ENCODE measurements at places on chromosomes 4 and X.

GRCh38 chr4:43485196-43485595, 592.7 kb downstream of the GRXCR1 start:
- no peak for DNase-seq

GRCh38 chr4:155762334-155762733, 3.5 kb downstream of the GUCY1B1 start:
- DNase-seq: no peak

GRCh38 chr4:87521319-87521718, 7.9 kb downstream of the SPARCL1 start:
- no peak for DNase-seq

- DNase-seq: no peak
These were observed 3.3 kb downstream of the KCND1 start for GRCh38 chrX:48968377-48968776.

DNA sequence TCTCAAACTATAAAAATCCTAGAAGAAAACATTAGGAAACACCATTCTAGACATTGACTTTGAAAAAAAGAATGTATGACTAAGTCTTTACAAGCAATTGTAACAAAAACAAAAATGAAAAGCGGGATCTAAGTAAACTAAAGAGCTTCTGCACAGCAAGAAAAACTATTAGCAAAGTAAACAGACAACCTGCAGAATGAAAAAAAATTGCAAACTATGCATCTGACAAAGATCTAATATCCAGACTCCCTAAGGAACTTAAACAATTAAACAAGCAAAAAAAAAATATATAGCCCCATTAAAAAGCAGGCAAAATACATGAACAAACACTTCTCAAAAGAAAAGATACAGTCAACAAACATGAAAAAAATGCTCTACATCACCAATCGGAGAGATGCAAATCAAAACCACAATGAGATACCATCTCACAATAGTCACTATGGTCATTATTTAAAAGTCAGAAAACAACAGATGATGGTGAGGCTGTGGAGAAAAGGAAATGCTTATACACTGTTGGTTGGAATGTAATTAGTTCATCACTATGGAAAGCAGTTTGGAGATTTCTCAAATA, 168.1 kb downstream of the EPHA5 start:
- DNase-seq: no peak

- no peak for DNase-seq
These were observed 38.2 kb downstream of the STARD8 start for GRCh38 chrX:68685685-68686084.

GRCh38 chr4:155811083-155811482, 52.3 kb downstream of the GUCY1B1 start:
- DNase-seq: no peak

DNA sequence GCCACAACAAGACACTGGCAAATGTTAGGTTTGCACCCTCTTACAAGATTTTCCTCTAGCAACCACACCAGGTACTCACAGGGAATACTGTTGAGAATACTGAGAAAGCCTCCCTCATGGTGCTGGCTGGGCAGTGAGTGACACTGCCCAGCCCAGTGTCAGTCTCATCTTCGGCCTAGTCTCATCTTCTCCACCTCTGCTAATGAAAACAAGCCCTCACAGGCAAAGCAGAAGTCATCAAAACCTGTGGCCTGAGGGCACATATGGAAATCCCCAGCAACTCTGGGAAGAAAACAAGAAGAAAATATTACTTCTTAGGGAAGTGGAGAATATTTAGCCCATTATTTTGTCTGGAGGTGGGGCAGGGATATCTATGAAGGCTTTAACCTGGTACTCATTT, 7.9 kb upstream of the ADAM29 start:
- no peak for DNase-seq

- no peak for DNase-seq
These were observed 431.8 kb upstream of the HTR2C start for GRCh38 chrX:114152130-114152529.

GRCh38 chrX:14017399-14017798, 12.3 kb downstream of the GEMIN8 start:
- DNase-seq: no peak

- DNase-seq: no peak
These were observed 78.8 kb upstream of the BCOR start for GRCh38 chrX:40176351-40177116.

GRCh38 chr4:26252349-26253025, 68.3 kb upstream of the RBPJ start:
- DNase-seq: no peak

DNA sequence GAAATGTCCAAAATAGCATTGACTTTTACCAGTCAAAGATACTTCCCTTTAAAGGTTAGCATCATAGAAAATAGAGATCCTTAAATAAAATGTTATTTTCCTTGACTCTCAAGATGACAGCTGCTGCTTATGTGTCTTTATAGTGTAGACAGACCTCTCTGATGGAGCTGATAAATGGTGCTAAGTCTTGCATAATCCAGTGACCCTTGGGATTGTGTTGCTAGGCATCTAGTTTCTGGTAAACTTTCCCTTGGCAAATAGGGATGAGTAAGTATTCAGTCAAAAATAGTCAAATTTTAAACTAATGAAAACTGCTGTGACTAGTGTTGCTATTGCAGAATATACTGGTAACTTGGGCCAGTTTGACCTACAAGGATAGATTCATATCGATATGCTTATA, 53.6 kb downstream of the MBNL3 start:
- DNase-seq: no peak

- no peak for DNase-seq
These were observed 152.2 kb downstream of the GRID2 start for GRCh38 chr4:92455951-92456350.

GRCh38 chr4:6972375-6972650, 62.7 kb downstream of the TBC1D14 start:
- DNase-seq: no peak

- no peak for DNase-seq
These were observed 74.1 kb upstream of the TMEM164 start for GRCh38 chrX:109928596-109929335.

DNA sequence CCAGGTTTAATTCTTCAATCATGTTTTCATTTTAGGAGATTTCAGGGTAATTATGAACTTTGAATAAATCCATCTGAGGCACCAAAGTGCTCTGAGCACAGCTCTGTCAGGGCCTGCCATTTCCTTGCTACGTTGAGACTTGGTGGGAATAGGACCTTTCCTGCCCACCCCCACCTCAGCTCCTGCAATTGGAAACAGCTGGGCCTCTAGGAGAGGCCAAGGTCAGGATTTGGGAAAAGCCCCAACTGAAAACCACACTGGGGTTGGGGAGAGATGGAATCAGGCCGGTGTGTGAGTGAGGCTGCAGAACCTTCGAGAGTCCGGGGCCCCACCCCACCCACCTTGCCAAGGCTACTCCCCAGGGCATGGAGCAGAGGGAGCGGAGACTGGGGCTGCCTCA, 212.7 kb upstream of the BCOR start:
- no peak for DNase-seq

All from cortex of kidney (tissue), 1 donor.